ENCODE measurements at places on chromosomes 2 and 18.

- DNase-seq: no peak
Observed at GRCh38 chr2:233011268-233011650, 1.8 kb downstream of the NGEF start.

GRCh38 chr18:35998967-35999366 is 26.5 kb downstream of the RMP24 start:
- no peak for DNase-seq

DNA sequence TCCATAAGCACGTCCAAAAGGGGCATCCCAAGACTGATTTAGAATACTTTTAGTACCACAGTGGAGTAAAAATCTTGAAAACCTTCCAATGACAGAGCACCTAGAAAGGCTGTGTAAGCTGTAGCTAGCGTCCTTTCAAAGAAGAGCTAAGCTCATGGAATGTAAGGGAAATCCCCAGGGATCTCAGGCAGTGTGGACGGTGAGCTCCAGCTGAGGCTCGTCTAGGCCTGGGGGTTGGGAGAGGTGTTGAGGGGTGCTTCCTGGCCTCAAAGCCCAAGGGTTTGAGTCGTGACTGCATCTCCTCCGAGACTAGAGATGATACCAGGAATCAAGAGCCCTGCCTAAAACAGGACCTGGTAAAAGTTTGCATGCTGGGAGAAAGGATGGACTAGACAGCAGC is 7.6 kb downstream of the CTIF start:
- DNase-seq: no peak

DNA sequence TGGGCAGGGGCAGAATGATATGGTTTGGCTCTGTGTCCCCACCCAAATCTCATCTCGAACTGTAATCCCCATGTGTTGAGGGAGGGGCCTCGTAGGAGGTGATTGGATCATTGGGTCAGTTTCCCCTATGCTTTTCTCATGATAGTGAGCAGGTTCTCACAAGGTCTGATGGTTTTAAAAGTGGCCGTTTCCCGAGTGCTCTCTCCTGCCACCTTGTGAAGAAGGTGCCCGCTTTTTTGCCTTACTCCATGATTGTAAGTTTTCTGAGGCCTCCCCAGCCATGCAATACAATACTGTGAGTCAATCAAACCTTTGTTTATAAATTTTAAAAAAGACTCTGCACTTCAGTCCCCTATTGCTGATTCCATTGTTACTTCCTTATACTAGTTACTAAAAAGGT is 82.9 kb upstream of the CDKL4 start:
- no peak for DNase-seq

- no peak for DNase-seq
Observed at GRCh38 chr2:100812573-100812972, 7.4 kb upstream of the NPAS2 start.

GRCh38 chr2:48508461-48509124 is 21.4 kb upstream of the STON1 start:
- DNase-seq: no peak

- peak; percentile 6 for DNase-seq
Observed at GRCh38 chr2:223613017-223613950, 11.1 kb upstream of the SCG2 start.

DNA sequence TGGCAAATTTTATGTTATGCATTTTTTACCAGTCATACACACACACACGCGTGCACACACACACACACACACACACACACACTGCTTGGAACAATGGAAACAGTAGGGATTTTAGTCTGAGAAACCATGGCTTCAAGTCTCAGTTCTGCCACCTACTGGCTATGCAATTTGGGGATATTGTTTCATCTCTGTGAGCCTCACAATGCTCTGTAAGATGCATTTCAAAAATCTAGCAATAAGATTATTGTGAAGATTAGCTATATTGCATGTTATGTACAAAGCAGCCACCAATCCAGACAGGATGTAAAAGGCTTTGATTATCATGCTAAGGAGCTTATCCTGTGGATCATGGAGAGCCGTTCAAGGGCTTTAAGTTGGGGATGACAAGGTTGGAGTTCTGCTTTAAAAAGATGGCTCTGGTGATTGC is 401.4 kb downstream of the NBAS start:
- DNase-seq: peak; percentile 16

DNA sequence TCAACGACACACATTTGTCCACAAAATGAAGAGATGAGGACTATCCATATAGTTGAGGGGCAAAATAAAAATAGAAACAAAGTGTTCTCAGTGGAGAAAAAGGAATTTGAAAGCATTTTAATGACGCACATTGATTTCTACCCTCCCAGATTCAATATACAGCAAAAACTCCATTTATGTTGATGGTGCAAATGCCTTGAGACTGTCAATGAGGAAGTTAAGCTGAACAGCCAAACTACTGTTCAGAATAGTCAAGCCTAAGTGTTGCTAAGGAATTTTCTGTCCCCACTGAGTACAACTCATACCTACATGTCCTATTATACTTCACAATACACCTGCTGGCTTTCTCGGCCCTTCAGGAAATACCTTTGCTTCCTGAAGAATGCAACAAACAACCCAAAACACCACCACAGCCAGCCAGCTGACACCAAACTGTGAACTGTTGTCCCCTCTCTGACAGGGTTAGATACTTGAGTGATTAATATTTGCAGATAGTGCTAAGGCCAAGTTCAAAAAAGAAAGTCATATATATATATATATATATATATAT is 27.8 kb upstream of the DARS1 start:
- no peak for DNase-seq

DNA sequence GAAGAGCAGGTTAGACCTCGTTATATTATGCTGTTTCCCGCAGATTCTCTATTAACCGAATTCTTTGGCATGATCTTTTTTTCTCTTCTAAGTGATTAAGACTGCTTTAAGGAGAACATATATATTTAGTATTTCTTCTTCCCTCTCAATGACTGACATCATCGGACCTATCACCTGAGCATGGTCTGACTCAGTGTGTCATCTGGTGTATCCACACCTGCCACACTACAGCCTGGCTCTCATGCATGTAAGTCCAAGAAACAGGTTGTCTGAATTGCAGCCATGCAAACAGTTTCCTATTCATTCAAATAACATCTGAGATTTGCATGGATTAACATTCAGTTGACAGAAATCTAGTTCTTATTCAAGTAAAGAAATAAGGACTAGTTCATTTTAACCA is 55.1 kb upstream of the CWC22 start:
- DNase-seq: no peak

- no peak for DNase-seq
Observed at GRCh38 chr18:8416212-8417019, 192.8 kb upstream of the RAB12 start.

- no peak for DNase-seq
Observed at GRCh38 chr2:132757002-132757589, 87.1 kb upstream of the LYPD1 start.

DNA sequence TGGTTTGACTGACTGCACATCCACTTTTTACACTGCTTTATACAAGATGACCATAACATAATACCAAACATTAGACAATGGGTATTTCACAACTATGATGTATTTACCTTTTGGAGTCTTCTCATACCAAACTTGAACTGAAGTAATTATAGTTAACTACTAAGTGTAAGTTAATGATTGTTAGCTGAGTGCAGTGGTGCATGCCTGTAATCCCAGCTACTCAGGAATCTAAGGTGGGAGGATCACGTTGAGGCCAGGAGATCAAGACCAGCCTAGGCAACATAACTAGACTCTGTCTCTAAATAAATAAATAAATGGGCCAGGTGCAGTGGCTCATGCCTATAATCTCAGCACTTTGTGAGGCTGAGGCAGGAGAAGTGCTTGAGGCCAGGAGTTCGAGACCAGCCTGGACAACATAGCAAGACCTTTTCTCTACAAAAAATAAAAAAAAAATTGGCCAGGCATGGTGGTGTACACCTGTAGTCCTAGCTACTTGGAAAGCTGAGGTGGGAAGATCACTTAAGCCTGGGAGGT is 44.9 kb upstream of the ORC2 start:
- DNase-seq: no peak
